T-cell (primary cell): ENCODE measurements at places on chromosomes 12 and 14.

DNA sequence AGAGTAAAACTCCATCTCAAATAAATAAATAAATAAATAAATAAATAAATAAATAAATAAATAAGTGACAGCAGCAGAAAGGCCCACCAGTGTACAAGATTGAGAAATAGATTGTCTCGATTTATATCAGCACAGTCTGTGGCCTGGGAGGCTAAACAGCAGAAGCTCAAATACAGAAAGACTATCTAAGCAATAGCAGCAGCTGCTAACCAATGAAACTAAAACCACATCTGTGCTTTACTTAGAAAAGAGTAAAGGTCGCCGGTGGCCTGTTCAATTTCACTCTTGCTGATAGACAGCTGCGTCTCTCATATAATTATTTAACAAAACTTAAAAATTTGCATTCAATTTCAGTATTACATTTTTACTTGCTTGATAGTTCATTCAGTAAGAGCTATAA, 325.7 kb downstream of the CEP128 start:
- DNase-seq: no peak

DNA sequence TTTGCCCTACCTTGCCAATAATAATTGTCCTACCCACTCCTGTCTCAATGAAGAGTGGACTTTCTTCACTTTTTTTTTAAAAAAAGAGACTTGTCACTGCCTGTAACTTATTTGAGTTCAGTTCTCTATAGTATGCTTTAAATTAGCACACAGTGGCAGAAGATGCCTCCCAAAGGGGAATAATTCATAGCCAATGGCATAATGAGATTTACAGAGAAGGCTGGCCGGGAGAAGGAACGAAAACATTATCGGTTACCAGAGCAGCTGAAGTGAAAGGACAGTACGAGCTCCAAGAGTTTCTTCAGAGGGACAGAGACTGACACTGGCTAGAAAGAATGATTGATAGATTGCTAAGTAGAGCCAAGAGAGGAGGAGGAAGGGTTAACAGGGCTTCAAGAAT, 356.3 kb downstream of the EMP1 start:
- no peak for DNase-seq

GRCh38 chr12:54225666-54226065, 36.9 kb upstream of the SMUG1 start:
- no peak for DNase-seq

- DNase-seq: no peak
Measured at GRCh38 chr14:76581592-76581991, 179.7 kb upstream of the VASH1 start.

GRCh38 chr12:123031171-123031845, 50.8 kb downstream of the ARL6IP4 start:
- no peak for DNase-seq

GRCh38 chr12:63228853-63229252, 77.9 kb upstream of the AVPR1A start:
- no peak for DNase-seq

GRCh38 chr12:84955298-84955697, 42.7 kb upstream of the SLC6A15 start:
- DNase-seq: no peak
